ENCODE measurements at places on chromosomes 16 and 17.

- H3K4me3 ChIP-seq, result no peak overlapping the region
- DNase-seq, result no peak
- H3K27ac ChIP-seq, result no peak overlapping the region
- H3K36me3 ChIP-seq, result no peaks in the 10 kb centered on the region
- peaks cover 43% of the 10 kb centered on the region for H3K4me1 ChIP-seq
Observed at GRCh38 chr17:59439741-59440211, 108.3 kb downstream of the YPEL2 start.

GRCh38 chr17:55524440-55525220 is 13.4 kb upstream of the SMIM36 start:
- H3K4me3 ChIP-seq, result no peak overlapping the region
- H3K36me3 ChIP-seq, result no peaks in the 10 kb centered on the region
- no peak overlapping the region for H3K27ac ChIP-seq

GRCh38 chr16:11212798-11213196 is 43.2 kb downstream of the SOCS1 start:
- peaks cover 1% of the 10 kb centered on the region for H3K27me3 ChIP-seq
- no peak overlapping the region for H3K4me3 ChIP-seq
- H3K27ac ChIP-seq, result no peak overlapping the region
- no peaks in the 10 kb centered on the region for H3K4me1 ChIP-seq

DNA sequence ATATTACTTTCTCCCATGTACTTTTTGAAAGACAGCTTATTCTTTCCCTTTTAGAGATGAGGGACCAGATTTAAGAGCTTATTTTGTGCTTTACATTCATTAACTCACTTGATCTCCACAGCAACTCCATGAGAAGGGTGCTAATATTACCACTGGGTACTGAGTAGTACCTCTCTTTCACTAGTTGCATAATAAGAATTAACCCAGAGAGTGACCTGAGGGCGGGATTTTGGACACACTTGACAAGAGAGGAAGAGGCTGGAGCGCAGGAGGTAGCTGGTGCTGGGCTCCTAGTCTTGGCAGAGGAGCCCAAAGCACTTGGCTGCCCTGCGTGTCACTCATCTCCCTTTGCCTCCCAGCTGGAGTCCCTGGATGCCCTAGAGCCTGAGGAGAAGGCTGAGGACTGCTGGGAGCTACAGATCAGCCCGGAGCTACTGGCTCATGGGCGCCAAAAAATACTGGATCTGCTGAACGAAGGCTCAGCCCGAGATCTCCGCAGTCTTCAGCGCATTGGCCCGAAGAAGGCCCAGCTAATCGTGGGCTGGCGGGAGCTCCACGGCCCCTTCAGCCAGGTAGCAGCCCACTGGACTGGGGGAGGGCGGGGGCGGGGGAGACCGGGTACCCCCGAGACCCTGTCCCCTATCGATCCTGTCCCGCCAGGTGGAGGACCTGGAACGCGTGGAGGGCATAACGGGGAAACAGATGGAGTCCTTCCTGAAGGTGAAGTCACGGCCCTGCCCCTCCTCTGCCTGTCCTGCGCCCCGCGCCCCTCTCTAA is 1.7 kb upstream of the MAZ start:
- peaks cover 6% of the 10 kb centered on the region for H3K27me3 ChIP-seq
- peak overlapping the region; percentile 97 for H3K4me3 ChIP-seq
- DNase-seq, result no peak
- peaks cover 40% of the 10 kb centered on the region for H3K4me1 ChIP-seq
- peaks cover 17% of the 10 kb centered on the region for H3K36me3 ChIP-seq
- peak overlapping the region; percentile 99 for H3K27ac ChIP-seq

Data from HFFc6 (cell line).